Stimulated activated naive CD8-positive, alpha-beta T cell treated with anti-CD3 and anti-CD28 coated beads, Interleukin-15, Interleukin-2, amounts not matched to agents 100 U/mL and 50 U/mL, for 24 hours (primary cell): ENCODE measurements at places on chromosomes 5 and 9.

DNA sequence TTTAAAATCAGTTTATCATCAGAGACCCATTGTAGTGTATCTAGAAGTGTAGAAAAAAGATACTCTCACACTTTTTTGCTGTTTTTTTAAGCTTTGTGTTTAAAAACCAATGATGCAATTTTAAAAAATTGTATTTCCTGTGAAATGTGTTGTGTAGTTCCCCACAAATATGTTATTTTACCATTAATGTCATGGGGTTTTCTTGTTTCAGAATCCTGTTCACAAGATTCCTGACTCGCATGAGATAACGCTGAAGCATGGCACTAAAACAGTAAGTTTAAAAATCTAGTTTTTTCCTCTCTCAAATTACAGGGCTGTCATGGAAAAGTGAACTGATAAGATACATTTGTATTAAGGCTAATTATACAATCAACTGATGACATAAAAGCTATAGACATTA lies 58.6 kb downstream of the WDR70 start:
- no peak for DNase-seq

DNA sequence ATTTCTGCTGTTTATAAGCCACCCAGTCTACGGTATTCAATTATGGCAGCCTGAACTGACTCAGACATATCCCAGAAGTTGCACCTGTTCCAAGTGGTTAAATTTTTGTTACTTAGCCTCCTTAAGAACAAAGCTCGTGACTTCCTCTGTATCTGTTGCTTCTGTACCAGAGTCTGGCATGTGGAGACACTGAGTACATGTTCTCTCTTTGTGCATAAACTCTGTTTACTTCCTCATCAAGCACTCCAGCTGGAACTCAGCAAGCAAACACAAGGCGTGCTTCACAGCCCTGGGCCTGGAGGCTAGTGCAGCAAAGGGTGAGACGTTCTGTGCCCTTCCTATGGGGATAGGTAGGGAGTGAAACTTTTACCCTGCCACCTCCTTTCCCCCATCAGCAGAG lies 19.0 kb downstream of the C9orf152 start:
- no peak for DNase-seq

GRCh38 chr5:51556833-51557232 lies 173.6 kb downstream of the ISL1 start:
- DNase-seq = no peak

GRCh38 chr5:44568519-44568918 lies 179.3 kb upstream of the FGF10 start:
- DNase-seq = no peak

DNA sequence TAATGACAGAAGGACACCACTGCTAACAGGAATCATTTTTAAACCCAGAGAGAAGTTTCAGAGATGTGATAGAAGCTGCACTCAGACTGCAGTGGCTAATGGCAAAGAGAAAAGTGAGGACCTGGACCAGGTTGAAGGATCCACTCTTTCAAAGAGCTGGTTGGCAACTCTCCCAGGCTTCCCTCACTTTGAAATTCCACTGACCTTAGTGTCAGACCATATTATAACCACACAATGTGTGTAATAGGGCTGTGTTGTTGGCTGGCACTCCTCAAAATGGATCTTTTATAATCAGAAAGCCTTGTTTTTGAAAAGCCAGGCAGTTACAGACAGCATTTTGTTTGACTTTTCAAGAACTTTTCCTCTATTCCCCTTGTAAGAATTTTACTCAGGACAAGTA lies 280.7 kb downstream of the PRELID2 start:
- DNase-seq = no peak

DNA sequence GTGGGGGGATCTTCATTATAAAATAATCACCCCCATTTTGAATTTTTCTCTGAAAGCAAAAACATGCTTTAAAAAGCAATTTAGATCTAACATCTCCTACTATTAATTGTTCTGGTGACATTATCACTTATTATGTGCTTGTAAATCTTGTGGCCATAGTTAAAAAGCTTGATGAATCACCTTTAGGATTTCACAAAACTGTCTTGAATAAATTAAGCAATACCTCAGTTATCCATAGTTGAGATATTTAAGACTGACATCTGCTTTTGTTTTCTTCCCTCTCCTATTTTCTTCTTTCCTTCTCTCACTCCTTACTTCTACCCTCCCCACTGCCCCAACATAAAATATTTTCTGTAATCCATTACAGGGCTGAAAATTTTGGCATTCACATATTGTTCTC lies 84.8 kb downstream of the SLC1A3 start:
- DNase-seq = no peak

- no peak for DNase-seq
Observed at GRCh38 chr5:56565644-56566043, 249.7 kb upstream of the MAP3K1 start.

DNA sequence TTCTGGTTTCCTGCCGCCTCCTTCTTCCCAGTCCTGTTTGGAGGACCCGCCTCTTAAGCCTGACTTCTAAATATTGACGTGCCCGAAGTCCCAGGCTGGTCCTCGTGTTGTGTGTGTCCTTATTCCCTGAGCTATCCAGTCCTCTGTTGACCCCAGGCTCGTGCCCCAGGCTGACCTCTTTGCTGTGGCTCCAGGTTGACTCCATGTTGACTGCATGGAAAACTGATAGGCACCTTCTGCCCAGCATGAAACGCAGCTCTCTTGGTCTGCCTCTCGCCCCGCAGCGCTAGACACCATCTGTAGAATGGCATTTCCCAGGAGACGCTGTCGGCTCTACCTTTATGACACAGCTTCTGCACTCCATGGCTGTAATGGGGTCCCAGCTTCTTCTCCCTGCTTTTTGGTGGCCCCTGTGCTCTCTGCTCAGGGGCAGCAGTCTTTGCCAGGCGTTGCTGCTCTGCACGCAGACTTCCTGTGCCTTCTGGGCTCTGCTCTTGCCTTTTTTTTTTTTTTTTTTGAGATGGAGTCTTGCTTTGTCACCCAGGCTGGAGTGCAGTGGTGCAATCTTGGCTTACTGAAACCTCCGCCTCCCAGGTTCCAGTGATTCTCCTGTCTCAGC lies 28.4 kb downstream of the EHMT1 start:
- DNase-seq = no peak

GRCh38 chr5:59583151-59583809 lies 310.2 kb downstream of the PDE4D start:
- DNase-seq = no peak

DNA sequence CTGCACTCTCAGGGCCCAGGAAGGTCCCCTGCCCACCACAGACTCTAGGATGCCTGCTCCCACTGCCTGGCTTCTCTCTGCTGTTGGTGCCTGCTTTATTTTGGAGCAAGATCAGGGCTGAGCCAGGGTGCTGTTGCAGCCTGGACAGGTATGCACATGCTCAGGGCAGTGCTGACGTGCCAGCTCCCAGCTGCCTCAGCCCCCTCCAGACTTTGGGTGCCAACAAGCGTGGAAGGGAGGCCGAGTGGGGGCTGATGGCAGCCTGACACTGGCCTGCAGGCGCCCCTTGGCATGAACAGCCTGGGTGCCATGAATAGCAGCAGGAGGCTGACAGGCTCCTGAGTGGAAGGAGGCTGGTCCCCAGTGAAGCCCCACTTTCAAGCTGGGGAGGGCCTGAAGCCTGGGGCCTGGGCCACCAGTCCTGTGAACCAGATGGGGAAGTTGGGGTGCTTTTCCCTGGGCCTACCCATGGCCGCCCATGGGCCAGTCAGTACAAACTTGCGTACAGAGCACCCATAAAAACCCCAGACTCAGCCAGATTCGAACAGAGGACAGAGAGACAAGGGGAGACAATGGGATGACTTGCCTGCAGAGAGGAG lies 6.8 kb downstream of the AMBP start:
- DNase-seq = no peak

GRCh38 chr9:134420281-134420845 lies 94.1 kb downstream of the RXRA start:
- DNase-seq = no peak

GRCh38 chr9:73091909-73092308 lies 59.8 kb upstream of the ANXA1 start:
- no peak for DNase-seq

GRCh38 chr9:87606841-87607521 lies 109.3 kb downstream of the DAPK1 start:
- no peak for DNase-seq

- no peak for DNase-seq
Observed at GRCh38 chr5:106092455-106092854, 1578.3 kb downstream of the EFNA5 start.

DNA sequence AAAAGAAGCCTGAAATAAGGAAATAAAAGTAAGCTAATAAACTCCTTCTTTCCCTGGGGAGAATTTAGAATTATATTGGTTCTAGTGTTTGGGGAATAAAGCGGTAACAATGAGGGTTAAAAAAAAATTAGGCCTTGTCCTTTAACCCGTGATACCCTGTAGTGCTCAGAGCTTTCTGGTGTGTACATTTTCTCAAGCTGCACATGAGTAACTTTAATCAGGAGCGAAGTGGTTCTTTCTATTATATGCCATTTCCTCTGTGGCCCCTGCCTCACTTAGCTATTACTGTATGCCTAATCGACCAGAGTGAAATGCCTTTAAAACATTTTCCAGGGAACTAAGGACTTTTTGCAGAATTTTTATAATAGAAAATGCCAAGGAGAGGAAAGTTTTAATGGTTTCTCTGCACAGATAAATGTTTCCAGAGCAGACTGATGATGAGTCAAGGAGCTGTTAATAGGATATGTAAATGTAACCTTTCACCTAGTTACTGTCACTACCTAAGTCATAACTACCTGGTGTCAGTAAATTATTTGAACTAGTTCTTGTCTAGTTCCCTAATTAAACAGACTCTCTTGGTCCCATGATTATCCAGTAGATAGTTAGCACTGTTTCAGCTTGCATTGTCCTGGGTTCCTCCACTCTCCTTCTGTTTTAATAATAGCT lies 7.6 kb downstream of the PAM start:
- DNase-seq = no peak

DNA sequence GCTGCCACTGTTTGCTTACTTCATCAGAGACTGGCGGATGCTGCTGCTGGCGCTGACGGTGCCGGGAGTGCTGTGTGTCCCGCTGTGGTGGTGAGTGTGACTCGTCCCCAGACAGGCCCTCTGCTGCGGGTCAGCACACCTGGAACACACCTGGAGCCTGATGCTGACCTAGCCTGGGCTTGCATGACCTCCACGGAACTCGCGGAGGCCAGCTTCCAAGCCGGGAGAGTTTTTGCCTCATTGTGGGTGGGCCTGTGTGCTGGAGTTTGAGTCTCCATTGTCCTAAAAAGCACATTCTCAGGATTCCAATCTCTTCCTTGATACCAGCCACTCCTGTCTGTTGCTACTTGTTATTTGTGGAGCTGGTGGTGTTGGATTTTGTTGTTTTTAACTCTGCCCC lies 28.1 kb downstream of the SLC22A4 start:
- no peak for DNase-seq

- DNase-seq = peak; percentile 81
Observed at GRCh38 chr9:93098236-93098946, 2.4 kb downstream of the CARD19 start.

- DNase-seq = no peak
Observed at GRCh38 chr5:135973323-135974020, 18.7 kb upstream of the LECT2 start.

- DNase-seq = no peak
Observed at GRCh38 chr5:149794487-149794971, 64.4 kb downstream of the PPARGC1B start.

DNA sequence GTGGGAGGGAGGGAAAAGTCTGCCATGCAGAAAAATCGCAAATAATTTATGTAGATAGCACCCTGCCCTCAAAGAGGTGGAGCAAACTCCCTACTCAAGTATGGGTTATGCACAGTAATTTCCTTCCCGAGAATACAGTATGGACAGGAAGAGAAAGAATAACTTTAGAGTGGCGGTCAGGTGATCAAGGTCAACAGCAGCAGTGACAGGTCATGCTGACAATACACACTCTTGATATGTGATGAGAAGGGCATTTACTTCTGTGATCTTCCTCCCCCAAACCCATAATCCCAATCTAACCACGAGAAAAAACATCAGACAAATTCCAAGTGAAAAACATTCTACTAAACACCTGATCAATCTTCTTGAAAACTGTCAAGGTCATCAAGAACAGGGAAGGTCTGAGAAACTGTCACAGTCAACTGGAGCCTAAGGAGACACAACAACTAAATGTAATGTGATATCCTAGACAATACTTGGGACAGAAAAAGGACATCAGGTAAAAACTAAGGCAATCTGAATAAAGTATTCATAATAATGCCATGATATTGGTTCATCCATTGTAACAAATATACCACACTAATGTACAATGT lies 11.7 kb downstream of the BICD2 start:
- DNase-seq = no peak
